Activated naive CD4-positive, alpha-beta T cell (primary cell): ENCODE measurements at places on chromosomes 5 and 9.

GRCh38 chr9:69222970-69223369 lies 48.9 kb downstream of the TJP2 start:
- no peak for DNase-seq

- DNase-seq = no peak
Observed at GRCh38 chr9:91431485-91431884, 7.9 kb upstream of the NFIL3 start.

DNA sequence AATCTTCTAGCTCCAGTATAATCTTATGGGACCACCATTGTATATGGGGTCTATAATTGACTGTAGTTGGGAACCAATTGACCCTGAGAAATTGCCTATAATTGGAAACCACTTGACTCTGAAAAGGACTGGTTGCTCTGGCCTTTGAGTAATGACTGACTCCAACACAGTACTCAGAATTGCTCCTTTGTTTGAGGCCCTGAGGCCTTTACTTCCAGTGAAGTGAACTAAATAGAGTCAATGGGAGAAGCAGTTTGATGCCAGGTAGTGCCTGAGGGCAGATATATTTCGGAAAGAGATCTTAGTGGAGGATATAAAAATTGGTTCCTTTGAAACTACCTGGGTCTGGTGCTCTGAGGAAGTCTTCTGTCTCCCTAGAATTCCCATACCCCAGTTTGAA lies 16.0 kb upstream of the TMEM171 start:
- no peak for DNase-seq

DNA sequence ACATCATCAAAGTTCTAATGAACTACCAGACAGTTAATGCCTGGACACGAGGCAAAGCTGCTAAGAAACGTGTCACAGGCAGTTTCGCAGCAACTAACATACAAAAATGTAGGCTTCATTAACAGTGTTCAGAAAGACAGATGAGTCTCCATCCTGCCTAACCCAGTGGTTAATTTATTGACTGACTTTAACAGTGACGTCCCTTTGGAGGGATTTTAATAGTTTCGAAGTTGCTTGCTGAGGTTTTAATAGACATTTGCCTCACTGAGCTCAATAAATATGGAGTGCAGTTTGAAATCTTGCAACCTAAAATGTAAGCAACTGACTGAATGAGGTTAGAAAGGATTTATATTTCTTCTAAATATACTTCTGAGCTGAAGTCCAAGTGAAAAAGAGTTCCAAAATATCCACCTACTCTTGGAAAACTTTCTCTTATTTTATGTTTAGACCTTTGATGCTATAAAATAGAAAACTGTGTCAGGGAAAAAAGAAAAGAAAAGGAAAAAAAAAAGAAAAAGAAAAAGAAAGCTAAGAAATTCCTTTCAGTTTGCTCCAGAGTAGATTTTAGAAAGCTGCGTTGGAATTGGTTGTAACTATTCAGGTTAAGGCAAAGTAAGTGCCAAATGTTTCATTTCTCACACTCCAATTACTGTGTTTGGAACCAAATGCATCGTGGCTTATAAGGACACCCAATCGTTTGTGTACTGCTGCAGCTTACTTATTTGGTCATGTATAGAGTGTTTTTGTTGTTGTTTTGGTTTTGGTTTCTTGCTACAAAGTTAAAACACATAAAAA lies 2016.6 kb downstream of the MAT2B start:
- no peak for DNase-seq

- no peak for DNase-seq
Observed at GRCh38 chr5:3179220-3179619, 416.4 kb upstream of the IRX1 start.

DNA sequence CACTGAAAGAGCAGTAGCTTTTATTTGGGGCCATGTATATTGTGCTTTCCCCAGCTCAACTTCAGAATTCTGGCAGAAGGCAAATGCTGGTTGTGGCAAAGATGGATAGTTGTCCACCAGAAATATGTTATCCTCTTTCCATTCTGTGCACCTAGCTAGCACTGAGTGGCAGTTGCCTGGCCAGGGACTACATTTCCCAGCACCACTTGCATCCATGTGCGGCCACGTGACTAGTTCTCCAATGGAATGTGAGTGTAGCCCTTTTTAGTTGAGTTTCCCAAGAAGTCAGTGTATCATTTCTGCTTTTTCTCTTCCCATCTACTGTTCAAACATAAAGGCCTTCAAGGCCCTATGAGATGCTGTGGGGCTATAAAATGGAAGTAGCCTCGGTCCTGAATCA lies 354.0 kb upstream of the CLINT1 start:
- no peak for DNase-seq

GRCh38 chr9:15543047-15543813 lies 9.6 kb upstream of the CCDC171 start:
- DNase-seq = no peak

DNA sequence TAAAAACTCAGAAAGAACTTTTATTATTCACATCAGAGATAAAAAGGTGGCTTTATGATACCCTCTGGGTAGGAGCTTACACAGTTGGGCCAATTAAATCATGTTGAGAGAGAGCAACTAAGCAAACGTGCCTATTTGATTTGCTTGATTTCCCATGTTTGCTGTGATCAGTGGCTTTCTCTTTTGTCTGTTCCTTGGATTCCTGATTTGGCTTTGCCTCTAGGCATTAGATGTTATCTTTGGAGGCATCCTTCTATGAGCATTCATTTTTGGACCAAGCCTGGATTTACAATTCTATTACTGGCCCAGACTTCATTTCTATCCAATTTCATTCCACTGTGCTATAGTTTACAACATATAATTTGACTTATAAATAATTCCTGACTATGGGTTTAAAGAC lies 35.9 kb downstream of the VCAN start:
- DNase-seq = no peak

DNA sequence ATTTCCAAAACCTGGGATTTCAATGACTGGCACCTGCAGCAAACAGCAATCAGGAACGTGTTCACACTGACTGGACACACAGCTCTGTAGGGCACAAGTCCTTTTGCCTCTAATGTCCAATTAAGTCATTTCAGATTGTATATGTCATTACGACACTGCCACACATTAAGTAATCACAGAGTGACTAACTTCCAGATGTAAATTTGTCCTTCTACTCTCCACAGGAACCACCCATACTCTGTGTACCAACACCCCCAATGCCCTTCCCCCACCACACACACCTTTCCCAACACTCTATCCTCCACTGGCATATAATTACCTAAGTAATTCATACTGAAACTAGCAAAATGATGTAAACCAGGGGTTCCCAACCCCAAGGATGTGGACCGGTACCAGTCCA lies 30.5 kb downstream of the LARS1 start:
- no peak for DNase-seq

DNA sequence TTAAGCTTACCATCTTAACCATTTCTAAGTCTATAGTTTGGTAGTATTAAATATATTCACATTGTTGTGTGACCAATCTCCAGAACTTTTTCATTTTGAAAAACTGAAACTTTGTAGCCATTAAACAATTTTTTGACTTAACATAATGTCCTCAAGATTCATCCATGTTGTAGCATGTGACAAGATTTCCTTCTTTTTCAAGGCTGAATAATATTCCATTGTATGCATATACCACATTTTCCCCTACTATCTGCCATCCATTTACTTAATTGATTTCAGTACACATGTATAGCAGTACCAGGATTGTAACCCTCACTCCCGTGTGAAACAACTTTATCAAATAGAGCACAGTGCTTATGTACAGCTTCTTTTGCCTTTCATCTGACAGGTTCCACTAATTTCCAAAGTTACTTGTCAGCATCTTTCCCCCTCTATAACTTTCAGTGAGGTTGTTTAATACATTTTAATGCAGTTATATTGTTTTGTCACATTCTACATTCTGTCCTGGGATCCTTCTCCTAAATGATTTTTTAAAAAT lies 7.4 kb upstream of the GNPDA1 start:
- no peak for DNase-seq

DNA sequence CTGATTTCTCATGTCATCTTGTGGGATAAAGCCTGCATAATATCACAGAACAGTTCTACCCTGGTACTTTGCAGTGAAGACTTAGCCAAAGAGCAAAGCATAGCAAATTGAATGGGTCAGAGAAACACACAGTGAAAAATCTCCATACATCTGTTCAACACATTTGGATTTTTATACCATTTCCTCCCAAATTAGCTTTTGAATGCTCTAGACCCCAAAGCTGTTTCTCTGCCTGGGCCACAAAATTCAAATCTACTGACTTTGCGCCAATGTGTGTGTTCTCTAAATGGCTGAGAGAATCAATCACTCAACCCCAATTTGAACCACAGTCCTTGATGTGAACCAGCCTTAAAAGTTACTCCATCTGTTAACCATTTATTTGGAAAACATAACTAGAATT lies 236.9 kb upstream of the NFIL3 start:
- DNase-seq = no peak

GRCh38 chr5:178130576-178131445 lies at the start of gene RMND5B:
TSS of gene RMND5B (plus strand) at chr5:178131014. CDS start at chr5:178138120, 7,106 bp downstream.
- peak; percentile 79 for DNase-seq

DNA sequence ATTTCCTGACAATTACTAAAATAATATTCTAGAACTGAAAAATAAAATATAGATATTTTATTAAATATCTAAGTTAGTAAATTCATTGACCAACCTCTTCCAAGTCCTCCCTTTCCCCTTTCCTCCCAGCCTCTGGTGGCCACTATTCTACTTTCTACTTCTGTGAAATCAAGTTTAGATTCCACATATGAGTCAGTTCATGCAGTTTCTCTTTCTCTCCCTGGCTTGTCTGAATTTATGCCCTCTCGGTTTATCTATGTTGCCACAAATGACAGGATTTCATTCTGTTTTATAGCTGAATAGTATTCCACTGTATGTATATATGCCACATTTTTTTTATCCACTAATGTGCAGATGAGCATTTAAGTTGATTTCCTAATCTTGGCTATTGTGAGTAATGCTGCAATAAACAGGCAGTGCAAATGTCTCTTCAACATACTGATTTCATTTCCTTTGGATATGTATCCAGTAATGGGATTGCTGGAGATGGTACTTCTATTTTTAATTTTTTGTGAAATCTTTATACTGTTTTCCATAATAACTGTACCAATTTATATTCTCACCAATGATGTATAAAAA lies 52.3 kb downstream of the WDR36 start:
- no peak for DNase-seq

DNA sequence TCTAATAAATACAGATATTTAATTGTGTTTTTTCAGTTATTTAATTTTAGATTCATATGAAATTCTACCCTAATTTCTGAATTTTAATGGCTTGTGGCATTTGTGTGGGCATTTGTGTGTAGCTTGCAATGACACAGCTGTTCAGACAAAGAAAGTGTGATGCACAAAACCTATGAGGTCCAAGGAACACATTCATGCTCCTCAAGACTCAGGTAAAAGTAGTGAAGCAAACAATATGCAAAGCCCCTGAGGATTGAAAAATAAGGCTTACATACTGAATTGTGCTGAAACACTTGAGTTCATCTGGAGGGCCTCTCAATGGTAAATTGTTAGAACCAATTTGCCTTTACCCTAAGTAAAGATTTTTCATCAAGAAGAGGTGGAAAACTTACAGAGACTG lies 28.1 kb downstream of the IL7R start:
- no peak for DNase-seq

- DNase-seq = no peak
Observed at GRCh38 chr5:132462333-132462732, 28.2 kb downstream of the IRF1 start.

DNA sequence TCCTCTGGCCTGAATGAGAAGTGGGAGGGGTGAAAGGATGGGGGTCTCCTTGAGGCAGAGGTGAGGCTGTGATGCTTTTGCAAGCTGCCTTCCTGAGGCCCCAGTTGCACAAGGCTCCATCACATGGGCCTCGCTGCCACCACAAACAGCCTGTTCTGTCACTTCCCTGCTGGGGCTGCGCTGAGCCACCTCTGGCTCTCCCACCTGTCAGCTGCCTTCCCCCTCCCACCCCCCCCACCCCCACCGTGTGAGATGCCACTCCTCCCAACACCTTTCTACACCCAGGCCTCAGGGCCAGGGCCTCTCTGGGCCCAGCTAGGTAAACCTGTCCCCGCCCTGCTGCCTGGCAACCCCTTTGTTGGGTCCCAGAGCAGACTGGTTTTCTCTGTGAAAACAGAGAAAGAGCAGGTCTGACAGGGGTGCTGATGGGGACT lies 4.5 kb upstream of the PDLIM4 start:
- DNase-seq = no peak

DNA sequence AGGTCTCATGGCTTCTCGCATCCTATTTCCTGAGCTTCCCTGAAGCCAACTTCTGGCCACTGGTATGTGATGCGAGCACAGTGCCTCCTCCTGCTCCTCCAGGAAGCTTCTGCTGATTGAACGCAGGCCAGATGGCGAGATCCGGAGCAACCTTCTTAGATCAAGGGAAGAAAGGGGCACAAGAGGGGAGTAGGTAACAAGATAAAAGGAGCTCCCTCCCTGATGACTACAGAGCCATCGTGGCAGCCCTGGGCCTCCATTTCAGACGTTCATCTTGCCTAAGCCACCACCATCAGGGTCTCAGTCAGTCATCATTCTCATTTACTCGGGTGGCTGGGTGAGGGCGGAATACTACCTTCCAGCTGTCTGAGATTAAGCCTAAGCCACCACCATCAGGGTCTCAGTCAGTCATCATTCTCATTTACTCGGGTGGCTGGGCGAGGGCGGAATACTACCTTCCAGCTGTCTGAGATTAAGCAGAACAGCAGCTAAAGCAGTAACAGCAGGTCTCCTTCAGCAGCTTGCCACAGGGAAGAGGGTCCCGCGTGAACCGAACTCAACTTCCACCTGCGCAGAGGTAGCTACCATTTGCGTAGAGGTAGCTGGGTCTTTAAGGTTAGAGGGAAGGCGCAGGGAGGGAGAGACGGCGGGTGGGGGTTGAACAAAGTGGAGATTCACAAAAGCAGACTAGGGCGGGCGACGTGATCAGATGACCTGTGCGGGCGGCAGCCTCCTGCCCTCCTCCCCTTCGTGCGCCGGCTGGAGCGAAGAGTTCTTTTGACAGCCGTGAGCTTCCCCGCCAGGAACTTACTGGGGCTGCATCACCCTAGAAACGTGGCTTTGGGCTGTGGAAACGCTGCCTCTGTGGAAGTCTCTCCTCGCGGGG lies 27.9 kb upstream of the MGAT1 start:
- peak; percentile 62 for DNase-seq

- DNase-seq = no peak
Observed at GRCh38 chr5:139403418-139403786, 487 bp downstream of the SPATA24 start.
